ENCODE measurements at places on chromosomes 2 and 18.

DNA sequence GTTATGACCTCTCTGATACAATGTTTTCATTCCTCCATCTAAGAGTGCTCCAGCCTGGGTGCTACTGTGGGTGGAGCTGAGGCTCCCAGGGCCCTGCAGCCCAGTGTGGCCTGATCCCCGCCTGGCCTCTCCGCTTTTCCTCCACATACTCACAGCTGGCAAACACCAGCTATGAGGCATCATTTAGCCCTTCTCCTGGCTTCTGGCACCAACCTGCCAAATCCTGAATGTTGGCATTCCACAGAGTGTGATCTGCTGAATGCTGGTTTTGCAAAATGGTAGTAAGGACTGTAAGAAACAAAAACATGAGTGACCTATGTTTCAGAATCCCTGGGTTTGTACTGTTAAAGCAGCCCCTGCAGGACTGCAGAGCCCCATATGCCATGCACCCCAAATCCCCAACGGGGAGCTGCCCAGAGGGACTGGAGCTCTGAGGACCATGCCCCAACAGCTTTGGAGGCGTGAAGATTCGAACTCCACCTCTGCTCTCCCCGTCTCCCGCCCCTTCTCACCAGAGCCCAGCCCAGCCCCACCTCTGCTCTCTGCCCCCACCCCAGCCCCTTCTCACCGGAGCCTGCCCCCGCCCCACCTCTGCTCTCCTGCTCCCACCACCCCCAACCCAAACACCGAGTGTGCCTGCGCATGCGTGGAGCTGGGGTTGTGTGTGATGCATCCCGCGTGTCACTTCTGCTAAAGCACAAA, 4.2 kb downstream of the SLC66A2 start:
- DNase-seq = no peak

DNA sequence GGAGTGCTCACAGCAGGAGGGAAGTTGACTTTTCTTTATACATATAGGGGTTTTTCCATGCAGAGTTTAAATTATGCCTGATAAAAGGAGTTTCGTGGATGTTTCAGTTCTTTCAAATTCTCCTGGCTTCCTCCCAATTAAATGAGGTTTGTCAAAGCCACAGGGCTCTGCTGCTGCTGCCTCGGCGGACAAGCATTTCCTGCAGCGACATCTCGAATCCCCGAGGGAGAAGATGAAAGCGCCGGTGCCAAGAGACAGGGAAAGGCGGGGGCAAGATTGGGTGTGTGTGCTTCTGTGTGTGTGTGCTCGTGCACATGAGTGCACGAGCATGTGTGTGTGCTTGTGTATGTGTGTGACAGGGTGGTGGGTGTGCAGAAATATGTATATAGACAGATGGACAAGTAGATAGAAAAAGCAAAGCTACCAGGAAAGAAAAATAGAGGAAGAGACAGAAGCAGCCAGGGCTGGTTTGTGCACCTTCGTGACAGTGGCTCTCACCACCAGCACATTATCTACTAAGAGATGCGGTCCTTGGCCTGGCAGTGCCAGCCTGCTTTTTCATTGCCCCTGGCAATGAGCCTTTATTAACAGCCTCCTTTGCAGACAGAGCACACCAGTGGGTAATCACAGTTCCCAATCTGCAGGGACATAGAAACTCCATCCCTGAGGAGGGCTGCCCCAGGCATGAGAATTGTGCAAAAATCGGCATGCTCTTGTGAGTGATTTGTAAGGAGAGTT, 76.2 kb downstream of the CDK15 start:
- no peak for DNase-seq

GRCh38 chr2:120450196-120450820, 104.4 kb downstream of the INHBB start:
- DNase-seq = no peak

DNA sequence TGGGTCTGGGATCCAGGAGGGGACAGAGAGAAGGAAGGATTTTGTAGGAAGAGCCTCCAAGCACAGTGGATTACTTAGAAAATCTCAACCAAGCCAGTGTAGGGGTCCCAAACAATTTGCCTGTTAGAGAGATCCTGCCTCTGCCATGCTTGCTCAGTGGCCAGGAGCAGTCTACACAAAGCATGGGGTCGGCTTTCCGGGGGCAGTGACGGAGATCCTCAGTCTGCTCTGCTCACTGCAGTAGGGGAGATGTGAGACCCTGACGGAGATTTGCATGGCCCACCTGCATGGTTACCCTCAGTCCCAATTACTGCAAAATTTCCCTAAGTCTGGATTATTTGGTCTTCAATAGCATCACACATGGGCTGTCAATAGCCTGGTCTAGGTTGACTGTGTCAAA, 385.2 kb downstream of the CMPK2 start:
- DNase-seq = no peak

DNA sequence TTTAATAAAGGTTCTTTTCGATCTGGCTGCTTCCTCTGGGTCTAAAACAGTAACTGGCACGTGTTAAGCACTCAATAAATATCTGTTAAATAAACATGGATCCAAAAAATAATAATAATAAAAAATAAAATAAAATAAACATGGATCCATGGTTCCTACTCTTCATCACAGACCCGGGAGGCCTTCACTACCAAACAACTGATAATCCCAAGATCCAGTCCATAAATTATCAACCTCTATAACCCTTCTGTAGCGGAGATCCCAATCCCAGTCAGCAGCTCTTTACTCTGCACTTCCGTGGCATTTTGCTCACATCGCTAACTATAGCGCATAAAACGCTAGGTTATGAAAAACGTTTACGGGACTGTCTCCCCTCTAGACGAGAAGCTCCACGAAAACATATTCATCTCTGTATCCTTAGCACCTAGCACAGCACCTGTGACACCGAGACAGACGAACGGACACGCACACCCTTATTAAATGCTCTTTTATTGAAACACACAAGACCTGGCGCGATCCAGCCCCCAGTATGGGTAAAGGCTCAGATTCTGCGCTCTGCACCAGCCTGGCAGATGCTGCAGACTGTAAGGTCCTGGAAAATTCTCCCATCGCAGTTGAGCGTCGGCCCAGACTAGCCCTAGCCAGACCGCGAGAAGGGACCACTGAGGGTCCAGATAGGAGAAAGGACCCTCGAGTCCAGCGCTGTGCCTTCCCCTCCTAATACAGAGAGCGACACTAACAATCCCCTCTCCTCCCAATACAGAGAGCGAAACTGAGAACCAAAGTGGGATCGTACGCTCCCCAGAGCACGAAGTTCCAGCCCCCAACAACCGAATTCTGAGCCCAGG, 770 bp downstream of the NBAS start:
- DNase-seq = no peak

DNA sequence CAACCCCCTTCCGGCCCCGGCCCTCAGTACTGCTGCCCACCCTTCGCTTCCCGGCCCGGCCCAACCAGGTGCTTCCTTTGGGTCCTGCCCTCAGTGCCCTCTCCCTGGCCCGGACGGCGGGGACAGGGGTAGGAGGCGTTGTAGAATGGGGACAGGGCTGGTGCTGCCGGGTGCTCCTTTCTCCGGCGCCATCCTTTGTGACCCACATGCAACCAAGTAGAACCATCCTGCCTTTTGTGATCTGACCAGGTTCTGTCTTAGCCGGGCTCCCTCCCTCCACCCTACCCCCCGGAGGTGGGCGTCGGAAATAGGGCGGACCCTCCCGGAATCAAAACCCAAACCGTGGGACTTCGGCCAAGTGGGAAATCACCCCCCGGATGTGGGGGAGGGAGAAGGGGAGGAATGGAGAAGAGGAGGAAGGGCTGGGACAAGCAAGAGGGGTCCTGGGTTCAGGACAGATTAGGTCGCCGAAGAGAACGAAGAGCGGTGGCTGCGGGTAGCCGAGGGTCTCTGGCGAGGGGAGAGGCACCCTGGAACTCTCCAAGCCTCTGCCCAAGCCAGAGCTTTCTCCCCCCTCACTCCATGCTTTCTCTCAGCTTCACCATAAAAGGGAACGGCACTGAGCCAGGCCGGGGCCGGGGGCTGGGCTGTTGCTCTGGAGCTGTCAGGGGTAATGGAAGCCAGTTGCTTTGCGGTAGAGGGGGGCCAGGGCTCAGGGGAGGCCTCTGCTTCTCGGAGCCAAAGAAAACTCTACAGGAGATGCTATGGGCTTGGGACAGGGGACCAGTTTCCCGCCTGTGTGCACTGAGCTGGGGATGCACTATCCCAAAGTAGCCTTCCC, 756 bp upstream of the OST4 start:
- DNase-seq = no peak

DNA sequence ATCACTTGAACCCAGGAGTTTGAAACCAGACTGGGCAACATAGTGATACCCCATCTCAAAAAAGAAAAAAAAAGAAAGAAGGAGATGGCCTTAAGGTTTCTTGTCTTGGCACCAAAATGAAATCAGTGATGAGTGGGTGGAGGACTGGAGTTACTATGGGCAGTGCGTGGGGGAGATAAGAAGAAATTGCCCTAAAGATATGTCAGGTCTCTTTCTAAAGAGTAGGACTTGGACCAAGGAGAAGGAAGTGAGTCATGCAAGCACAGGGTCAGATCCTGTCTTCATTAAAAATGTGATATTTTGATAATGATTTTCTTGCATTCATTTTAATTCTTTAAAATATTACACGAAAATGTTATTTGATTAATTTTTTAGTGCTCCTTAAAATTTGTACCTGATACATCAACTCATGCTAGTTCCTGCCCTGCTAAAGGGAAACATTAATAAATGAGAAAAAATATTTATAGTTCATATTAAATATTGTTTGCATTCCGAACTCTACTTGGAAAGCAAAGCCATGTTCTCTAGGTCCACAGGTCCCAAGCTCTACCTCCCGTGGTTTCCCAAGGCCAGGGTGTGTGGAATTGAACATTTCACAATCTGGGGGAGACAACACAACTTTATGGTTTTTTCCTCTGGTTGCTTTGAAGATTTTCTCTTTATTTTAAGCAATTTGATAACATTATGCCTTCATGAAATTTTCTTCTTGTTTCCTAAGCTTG, 62.6 kb upstream of the CTLA4 start:
- no peak for DNase-seq

DNA sequence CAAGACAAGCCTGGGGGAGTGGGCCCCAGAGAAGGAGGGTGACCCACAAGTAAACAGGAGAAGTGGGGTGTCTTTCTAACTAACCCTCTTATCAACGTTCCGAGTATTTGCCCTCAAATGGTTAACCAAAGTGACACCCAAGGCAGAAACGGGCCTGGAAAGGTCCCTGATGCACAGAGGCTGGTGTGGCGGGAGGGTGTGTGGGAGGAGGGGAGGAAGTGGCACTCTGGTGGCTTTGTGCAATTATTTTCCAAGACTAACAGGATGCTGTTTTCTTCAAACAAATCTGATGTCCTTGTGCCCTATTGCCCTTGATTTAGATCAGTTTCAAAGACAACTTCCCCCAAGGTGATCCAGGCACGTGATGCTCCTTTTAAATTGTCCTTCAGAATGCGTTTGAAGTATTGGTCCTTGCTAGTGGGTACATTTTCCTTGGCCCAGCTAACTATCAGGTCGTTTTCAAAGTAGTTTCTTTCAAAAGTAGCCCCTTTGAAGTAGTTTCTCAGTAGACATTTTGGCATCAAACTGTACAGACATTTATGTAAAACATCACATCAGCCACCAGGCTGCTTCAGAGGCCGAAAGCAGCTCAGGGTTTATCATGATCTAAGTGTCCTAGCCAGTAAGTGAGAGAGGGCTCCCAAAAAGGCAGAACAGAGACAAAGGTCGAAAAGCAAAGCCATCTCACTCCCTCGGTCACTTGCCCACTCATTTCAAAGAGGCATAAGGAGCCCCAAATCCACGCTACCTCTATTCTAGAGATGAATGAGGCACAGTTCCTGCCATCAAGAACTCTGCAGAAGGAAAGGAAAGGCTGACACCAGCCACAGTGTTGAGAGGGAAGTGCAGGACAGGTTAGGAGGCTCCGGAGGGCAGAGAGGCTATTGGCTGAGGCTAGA, 371.1 kb upstream of the ID2 start:
- DNase-seq = peak; percentile 34

- peak; percentile 81 for DNase-seq
These were observed 1.2 kb downstream of the MEX3C start for GRCh38 chr18:51196118-51196810.

GRCh38 chr2:160294339-160294803, 94.3 kb upstream of the ITGB6 start:
- DNase-seq = no peak

DNA sequence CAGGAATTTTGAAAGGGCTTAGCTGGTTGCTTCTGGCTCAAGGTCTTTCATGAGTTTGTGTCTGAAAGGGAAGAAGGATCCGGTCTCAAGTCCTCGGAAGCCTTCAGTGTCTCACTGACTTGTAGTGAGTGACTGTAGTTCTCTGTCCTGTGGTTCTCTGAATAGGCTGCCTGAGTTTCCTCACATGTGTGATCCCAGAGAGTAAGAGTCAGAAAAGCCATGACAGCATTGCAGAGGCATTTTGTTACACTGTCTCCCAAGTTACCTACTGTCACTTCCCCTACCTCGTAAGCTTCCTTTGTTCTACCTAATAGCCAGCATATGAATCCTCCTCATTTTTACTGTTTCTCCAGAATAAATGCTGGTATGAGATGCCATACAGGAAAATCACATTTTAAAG, 709.1 kb upstream of the CHAC2 start:
- DNase-seq = no peak

DNA sequence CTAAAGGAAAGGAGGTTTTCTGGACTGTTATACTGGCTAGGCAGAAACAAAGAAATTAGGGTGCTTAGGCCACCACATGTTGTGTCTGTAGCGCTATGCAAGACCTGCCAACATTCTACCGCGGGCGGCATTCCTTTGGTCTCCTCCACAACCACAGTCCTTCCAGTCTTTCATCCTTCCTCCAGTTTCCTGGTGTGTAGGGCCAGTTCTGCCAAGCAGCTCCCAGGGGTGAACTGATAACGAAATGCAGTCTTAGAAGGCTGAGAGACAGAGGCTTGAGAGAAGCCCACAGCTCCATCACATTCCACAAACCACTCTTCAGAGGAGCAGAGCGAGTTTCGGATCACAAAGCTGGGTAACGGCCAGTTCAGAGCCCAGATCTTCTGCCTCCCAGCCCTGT, 19.5 kb upstream of the CXXC1 start:
- no peak for DNase-seq

DNA sequence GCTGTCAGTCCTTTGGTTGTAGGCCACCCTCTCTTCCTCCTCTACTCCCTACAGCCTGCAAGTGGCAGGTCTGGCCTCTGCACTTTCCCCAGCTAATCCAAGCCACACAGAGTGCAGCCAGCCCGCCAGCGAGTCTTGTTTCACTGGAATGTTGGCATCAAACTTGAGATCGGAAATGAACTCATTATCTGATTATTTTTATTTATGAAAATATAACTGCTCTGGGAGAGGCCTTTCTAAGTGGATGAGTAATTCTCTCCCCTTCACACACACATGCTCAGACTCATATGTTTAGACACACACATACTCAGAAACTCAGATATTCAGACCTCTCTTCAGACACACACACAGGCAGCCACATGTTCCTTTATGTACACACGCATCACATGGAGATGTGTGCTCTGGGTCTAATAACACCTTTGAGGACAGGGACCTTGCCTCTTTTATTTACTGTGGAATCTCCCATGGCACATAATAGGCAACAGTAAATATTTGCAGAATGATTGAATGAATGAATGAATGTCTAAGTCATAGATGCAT, 151.3 kb downstream of the ZFP36L2 start:
- no peak for DNase-seq

- no peak for DNase-seq
These were observed 33.5 kb downstream of the MGAT5 start for GRCh38 chr2:134287323-134287722.
